ENCODE measurements at places on chromosomes 11 and 22. TPM values are rescaled to one million over a fixed set of nuclear protein-coding genes. Genes with fewer than 3 reads are reported as not detected.

Gene FUT4
- total RNA-seq: 4.1 TPM

Gene CBLIF
- total RNA-seq: not detected

Gene CDPF1
- 14.1 TPM for total RNA-seq

Gene PATE4
- not detected for total RNA-seq

Gene GAL3ST1
- not detected for total RNA-seq

Gene MPEG1
- not detected for total RNA-seq

DNA sequence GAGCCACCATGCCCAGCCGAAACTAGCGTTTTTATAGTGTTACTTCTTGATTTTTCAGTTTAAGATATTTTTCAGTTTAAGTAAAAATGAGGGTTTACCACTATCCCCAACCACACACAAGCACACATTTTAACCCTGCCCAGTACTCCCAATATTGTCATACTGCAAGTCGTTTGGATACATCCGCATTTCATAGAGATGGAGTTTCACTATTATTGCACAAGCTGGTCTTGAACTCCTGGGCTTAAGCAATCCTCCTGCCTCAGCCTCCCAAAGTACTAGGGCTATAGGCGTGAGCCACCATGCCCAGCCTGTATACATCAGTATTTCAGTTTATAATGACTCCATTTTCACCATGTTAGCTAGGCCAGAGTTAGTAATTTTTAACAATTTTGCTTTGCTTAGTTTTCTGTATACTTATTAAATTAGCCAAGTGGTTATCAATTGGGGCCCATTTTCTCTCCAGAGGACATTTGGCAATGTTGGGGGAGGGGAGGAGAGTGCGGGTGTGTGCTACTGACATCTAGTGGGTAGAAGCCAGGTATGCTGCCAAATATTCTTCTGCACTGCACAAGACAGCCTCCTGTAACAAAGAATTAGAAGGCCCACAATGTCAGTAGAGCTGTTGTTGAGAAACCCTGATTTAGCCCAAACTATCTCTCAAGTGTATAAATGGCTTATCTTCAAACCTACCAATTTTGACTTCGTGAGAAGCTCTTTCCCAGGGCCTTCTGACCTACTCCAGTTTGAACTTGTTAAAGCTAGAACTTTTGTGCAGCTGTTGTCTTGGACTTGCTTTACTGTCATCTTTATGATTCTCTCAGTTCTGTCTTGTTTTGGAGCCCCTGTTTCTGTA is 7.3 kb downstream of the USP47 start:
- H3K4me3 ChIP-seq: no peak overlapping the region
- peak; percentile 75 for DNase-seq
- no peak overlapping the region for H3K27ac ChIP-seq
- H3K27me3 ChIP-seq: no peaks in the 10 kb centered on the region
- H3K4me1 ChIP-seq: peaks cover 28% of the 10 kb centered on the region

DNA sequence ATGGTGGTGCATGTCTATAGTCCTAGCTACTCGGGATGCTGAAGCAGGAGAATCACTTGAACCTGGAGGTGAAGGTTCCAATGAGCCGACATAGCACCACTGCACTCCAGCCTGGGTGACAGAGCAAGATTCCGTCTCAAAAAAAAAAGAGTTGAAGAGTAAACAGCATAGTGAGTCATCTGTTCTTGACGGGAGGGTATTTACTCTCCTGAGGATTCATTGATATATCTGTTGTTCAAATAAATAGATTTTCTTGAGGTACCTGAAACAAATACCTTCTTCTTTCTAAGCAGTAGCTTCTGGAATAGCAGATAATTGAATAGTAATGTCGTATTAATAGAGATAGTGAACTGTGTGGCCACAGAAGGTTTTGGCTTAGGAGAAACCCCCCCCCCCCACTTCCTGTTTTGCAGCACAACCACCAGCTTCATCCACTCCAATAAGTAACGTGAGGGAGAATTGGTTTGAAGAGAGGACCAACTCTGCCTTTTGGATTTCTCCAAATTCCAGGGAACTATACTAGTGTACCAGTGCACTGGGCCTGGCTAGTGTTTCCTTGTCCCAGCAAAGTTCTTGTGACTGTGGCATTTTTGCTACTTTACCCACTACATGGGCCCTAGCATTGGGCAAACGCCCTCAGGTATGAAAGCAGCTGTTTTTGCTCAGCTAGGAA is 90.0 kb downstream of the PRMT3 start:
- H3K4me3 ChIP-seq: no peak overlapping the region
- H3K4me1 ChIP-seq: peaks cover 8% of the 10 kb centered on the region
- DNase-seq: peak; percentile 54
- no peaks in the 10 kb centered on the region for H3K27me3 ChIP-seq
- no peaks in the 10 kb centered on the region for H3K36me3 ChIP-seq
- H3K27ac ChIP-seq: no peak overlapping the region

GRCh38 chr11:90722552-90723190 is 499.8 kb upstream of the CHORDC1 start:
- no peaks in the 10 kb centered on the region for H3K36me3 ChIP-seq
- H3K27ac ChIP-seq: no peak overlapping the region
- H3K4me1 ChIP-seq: no peaks in the 10 kb centered on the region

- peaks cover 4% of the 10 kb centered on the region for H3K4me1 ChIP-seq
- no peaks in the 10 kb centered on the region for H3K27me3 ChIP-seq
- H3K36me3 ChIP-seq: no peaks in the 10 kb centered on the region
- H3K27ac ChIP-seq: no peak overlapping the region
These were observed 57.2 kb upstream of the SHANK2 start for GRCh38 chr11:71309611-71310010.

DNA sequence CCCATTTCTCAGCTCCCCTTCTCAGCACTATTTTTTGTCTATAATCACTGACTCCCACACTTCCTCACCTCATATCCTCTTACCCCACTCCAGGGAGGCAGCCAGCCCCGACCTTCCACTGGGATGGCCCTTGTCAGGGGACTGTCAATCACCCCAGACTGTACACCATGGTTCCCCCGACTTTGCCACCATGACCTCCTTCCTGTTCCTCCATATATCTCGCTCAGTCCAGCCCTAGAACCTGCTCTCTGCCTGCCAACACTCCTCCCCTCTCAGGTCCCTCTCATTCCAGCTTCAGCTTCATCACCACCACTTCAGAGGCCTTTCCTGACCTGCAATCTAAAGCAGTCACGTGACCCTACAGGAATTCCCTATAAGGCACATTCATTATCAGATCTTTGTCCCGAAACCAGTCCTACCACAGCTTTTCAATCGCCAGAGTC is 16.5 kb downstream of the PRPF19 start:
- no peaks in the 10 kb centered on the region for H3K27me3 ChIP-seq
- H3K36me3 ChIP-seq: peaks cover 19% of the 10 kb centered on the region
- DNase-seq: no peak
- no peaks in the 10 kb centered on the region for H3K4me1 ChIP-seq
- H3K27ac ChIP-seq: no peak overlapping the region

DNA sequence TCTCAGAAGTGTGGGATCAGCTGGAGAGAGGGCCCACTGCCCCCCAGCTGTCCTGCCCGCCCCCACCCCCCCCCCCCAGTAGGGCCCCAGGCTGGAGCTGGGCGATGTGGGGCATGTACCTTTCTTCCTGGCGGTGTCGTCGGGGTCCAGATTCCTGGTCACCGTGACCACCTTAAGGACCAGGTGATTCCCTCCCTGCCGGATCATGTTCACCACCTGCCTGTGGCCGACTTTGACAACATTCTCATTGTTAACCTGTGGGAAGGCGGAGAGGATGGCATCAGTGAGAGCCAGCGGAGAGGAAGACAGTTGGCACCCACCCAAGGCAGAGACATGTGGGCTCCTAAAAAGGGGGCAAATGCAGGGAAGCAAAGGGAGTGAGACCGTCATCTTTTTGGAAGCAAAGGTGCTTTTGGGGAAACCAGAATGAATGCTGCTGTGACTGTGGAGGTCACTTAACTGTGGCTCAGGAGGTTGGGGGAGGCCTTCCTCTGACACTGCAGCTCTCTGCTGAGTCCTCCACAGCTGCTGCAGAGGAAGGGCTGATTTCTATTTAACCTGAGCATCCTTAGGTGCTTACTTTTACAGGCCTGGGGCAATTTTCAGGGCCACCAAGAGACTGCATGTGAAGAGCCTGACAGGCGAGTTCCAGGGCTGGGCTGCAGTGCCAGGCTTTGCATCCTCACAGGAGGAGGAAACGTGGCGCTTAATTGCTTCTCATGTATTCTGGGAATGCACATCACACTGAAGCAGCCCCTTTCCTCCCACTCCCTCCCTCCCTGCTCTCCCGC is 104.5 kb downstream of the CTTN start:
- no peaks in the 10 kb centered on the region for H3K4me1 ChIP-seq
- no peak for DNase-seq
- no peaks in the 10 kb centered on the region for H3K36me3 ChIP-seq
- H3K27ac ChIP-seq: no peak overlapping the region
- no peaks in the 10 kb centered on the region for H3K27me3 ChIP-seq
- no peak overlapping the region for H3K4me3 ChIP-seq

DNA sequence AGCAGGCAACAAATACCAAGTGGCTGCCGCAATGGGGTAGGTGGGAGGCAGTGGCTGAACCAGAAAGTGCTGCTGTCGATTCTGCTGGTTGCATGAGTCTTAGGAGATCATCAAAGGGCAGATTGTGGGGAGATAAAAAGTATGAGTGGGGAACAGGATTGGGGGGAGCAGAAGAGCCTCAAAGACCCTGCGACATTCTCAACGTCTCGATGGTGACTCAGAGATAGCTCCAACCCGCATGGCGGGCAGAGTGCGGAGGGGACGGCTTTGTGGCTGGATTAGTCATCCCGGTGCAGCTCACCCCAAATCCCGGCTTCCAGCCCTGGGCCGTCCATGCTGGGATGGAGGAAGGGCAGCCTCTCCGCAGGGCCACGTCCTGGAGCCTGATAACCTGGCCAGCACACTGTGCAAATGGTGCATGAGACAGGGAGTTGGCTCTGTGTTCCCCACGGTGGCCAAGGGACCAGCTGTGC is 11.6 kb upstream of the RTN4R start:
- H3K27ac ChIP-seq: no peak overlapping the region
- DNase-seq: no peak
- H3K4me3 ChIP-seq: no peak overlapping the region
- H3K27me3 ChIP-seq: no peaks in the 10 kb centered on the region

- H3K4me3 ChIP-seq: no peak overlapping the region
- no peak overlapping the region for H3K27ac ChIP-seq
- peaks cover 36% of the 10 kb centered on the region for H3K4me1 ChIP-seq
- no peaks in the 10 kb centered on the region for H3K27me3 ChIP-seq
- DNase-seq: no peak
These were observed 3.4 kb upstream of the NR1H3 start for GRCh38 chr11:47254386-47254785.

- no peak for DNase-seq
- no peaks in the 10 kb centered on the region for H3K27me3 ChIP-seq
- no peaks in the 10 kb centered on the region for H3K4me1 ChIP-seq
- no peaks in the 10 kb centered on the region for H3K36me3 ChIP-seq
- no peak overlapping the region for H3K27ac ChIP-seq
These were observed 374.1 kb downstream of the TENM4 start for GRCh38 chr11:79066456-79067351.

- H3K27ac ChIP-seq: no peak overlapping the region
- DNase-seq: no peak
- no peaks in the 10 kb centered on the region for H3K4me1 ChIP-seq
- H3K36me3 ChIP-seq: no peaks in the 10 kb centered on the region
These were observed 1404.8 kb downstream of the LRRC4C start for GRCh38 chr11:40054631-40055030.

DNA sequence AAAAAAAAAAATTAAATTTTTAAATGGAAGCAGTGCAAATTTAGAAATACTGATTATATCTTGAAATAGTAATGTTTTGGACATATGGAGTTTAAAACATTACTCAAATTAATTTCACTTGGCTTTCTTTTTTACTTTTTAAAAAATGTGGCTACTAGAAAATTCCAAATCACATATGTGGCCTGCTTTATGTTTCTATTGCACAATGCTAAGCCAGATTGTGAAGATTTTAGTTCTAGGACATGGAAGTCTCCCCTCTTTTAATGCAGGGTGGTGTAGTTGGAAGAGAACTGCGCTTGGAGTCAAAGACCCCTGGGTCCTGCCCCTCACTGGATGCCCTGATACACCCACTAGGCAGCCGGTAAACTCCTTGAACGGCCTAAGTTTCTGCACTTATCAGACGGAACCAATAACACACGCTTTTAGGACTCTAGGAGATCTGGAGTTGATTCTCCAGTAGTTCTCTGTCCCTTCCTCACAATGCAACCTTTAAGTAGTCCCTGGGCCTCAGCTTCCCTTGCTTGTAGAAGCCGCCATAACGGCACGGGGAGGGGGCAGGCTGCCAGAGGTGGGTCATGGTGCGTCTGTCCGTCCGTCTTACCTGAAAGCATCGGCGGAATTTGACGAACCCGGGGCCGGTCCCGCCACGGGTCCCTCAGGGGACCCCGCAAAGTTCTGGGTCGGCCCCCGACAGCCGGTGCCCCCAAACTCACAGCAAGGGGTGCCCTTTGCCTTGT is 505 bp downstream of the FAM227A start:
- no peaks in the 10 kb centered on the region for H3K27me3 ChIP-seq
- H3K27ac ChIP-seq: peak overlapping the region; percentile 90
- H3K4me1 ChIP-seq: 0 out of 2 replicates have a peak, but pooled peaks cover 4% of the 10 kb centered on the region
- peak; percentile 15 for DNase-seq
- no peaks in the 10 kb centered on the region for H3K36me3 ChIP-seq

DNA sequence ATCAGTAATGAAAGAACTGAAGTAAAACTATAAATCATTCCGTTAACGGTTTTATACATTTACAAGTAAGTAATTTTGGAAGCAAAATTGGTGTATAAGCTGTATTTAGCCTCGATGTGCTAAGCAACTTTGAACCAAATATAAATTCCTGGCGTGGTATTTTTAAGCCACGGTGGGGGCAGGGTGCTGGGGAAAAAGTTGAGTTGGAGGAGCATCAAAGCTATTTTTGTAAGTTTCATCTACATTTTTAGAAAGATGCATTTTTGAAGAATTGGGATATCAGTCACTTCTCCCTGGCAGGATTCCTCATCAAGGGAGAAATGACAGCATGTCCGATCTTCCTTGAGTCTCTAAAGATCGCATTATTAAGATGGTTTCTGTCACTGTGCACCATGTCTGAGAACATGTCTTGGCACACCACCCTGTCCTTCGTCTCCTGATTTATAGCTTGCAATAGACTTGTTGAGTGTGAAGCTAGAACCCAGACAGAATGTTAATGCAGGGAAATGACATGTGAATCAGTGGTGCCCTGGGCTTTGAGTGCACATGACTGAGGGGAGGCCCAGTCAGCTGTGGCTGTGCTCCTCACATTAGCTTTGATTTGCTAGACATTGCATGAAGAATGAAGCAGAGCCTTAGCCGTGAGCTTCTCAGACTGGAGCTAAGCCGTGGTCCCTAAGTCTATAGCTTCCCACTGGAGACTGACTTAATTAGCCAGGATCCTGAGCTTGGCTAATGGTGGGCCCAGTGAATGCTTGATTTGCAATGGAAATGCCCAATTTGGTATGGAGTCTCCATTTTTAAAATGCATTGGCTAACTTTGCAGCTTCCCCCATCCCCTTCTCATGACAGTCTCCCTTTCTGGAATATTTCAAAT is 127.0 kb downstream of the COMMD9 start:
- H3K4me1 ChIP-seq: peaks cover 39% of the 10 kb centered on the region
- H3K4me3 ChIP-seq: no peak overlapping the region
- no peak overlapping the region for H3K27ac ChIP-seq
- DNase-seq: no peak

- H3K27me3 ChIP-seq: no peaks in the 10 kb centered on the region
- H3K4me1 ChIP-seq: no peaks in the 10 kb centered on the region
- H3K27ac ChIP-seq: no peak overlapping the region
- peaks cover 3% of the 10 kb centered on the region for H3K36me3 ChIP-seq
These were observed 90.7 kb downstream of the WNT11 start for GRCh38 chr11:76115555-76115954.

All from PC-3 (cell line).